ENCODE measurements at places on chromosomes 2 and 18.
A peak's percentile ranks its signal among the peaks of the same experiment; 100 is the strongest.

DNA sequence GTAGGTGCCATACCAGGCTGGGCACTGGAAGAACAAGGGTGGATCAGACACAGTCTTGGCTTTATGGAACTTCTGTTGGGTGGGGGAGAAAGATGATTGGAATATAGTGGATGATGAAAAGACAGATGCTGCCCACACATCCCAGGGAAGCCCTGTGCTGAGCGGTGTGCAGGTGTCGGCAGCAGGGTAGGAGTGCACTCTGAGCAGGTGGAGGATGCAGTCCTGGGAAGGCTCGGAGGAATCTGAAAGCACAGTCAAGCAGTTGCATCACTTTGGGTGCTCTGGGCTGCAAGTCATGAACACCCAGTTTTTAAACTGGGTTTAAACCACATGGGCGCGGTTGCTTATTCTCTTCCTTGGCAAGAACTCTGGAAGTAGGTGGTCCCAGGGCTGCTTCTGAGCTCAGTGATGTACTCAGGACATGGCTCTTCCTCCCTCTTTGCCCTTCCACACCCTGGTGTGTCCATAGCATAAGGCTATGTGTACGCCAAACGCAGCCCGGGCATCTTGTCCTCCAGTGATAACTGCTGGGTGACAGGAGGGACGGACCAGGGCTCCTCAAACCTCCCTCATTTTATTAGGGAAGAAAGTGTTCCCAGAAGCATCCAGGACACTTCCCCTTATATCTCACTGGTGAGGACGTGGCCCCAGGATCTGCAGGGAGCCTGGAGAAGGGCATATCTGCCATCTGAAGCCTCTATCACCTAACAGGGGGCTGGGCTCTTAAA is 84.0 kb downstream of the SH3RF3 start:
- DNase-seq, result no peak

GRCh38 chr2:201759567-201759966 is 21.2 kb downstream of the ALS2 start:
- peak; percentile 29 for DNase-seq

GRCh38 chr18:34723143-34723542 is 13.0 kb downstream of the DTNA start:
- DNase-seq, result no peak

DNA sequence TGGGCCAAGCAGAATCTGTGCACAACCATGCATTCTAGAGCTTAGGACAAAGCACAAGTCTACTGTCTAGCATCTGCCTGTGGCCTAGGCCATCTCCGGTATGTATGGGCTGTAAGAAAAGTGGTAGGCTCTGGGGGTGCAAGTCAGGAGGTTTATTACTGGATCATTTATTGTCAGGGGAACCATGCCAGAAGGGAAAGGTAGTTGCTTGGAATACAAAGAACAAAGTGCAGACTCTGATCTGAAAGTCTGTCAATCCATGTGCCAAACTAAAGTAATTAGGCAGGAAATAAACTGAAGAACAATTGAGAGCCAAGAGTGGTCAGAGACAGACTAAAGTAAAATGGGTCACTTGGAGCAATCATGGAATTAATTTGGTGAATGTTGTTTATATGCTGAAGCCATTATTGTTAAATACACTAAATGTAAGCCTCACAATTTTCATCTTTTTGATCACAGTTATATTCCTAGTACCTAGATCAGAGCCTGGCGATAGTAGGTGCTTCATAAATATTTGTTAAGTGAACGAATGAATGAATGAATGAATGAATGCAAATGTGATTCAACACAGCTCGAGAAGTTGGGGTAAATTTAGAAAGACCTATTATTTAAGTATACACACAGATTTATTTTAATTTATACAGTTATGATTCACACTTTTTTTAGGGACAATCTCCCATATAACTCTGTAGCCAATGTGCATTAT is 260.7 kb upstream of the STON1 start:
- DNase-seq, result no peak

DNA sequence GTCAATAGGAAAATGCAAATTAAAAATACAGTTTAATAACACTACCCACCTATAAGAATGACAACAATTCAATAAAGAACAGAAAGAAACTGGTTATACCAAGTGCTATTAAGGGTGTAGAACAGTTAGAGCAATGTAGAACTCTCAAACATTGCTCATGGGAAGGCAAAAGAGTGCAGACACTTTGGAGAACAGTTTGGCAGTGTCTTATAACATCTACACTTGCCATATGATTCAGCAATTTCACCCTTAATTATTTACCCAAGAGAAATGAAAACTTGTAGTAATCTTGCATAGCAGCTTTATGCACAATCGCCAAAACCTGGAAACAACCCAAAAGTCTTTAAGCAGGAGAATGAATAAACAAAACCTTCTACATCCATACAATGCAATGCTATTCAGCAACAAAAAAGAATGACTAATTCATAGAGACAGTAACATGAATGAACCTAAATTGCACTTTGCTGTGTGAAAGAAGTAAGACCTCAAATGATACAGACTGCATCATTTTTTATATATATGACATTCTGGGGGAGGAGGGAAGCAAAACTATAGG is 455.2 kb downstream of the THSD7B start:
- DNase-seq, result peak; percentile 79

DNA sequence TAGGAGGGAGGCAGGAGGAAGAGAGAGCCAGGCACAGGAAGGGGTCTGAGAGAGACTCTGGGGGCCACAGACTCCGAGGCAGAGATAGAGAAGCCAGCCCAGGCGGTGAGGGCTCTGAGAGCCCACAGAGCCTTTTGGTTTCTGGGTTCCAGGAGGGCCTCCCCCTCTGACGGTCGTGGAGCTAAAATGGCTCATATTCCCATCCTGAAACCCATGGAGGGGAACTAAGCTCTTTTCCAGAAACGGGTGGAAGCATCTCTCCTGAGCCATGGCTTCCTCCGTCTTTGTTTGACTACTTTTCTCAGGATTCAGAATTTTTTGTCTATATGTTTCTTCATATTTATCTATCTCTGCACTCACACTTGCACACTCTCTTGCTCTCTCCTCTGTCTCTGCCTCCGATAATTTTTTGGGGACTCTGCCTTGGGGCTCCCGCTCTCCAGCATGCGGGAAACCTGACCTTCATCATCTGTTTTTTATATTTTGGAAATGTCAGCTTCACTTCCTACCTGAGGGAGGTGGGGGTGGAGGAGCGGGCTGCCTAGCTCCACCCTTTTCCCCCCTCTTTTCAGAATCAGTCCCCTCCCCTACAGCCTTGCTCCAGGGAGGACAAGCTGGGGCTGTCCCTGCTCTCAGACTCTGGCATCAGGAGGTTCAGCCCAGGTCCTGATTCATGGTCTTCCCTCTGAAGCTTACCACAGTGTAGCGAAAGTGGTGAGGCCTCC is 5.0 kb upstream of the PKDCC start:
- no peak for DNase-seq

- DNase-seq, result no peak
These were observed 272.9 kb downstream of the TGIF1 start for GRCh38 chr18:3722649-3723433.

- peak; percentile 53 for DNase-seq
These were observed 50.1 kb downstream of the UBR3 start for GRCh38 chr2:169877398-169877797.

DNA sequence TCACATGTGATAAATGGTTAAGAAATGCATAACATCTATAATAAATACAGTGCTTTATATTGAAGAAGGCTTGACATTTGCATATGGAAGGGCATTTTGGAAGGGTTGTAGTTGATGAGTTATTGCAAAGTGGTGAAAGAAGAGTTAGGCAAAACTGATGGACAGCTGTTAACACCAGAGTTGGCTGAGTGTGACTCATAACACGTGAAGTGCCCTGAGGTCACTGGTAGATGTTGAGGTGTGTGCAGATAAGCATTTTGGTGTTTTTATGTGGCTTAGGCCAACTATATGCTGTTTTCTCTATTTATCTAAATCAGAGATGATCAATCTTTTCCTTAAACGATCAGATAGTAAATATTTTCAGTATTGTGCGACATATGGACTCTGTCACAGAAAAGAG is 154.3 kb upstream of the KCNH7 start:
- no peak for DNase-seq

GRCh38 chr2:234753701-234754100 is 198.1 kb upstream of the SH3BP4 start:
- peak; percentile 17 for DNase-seq

DNA sequence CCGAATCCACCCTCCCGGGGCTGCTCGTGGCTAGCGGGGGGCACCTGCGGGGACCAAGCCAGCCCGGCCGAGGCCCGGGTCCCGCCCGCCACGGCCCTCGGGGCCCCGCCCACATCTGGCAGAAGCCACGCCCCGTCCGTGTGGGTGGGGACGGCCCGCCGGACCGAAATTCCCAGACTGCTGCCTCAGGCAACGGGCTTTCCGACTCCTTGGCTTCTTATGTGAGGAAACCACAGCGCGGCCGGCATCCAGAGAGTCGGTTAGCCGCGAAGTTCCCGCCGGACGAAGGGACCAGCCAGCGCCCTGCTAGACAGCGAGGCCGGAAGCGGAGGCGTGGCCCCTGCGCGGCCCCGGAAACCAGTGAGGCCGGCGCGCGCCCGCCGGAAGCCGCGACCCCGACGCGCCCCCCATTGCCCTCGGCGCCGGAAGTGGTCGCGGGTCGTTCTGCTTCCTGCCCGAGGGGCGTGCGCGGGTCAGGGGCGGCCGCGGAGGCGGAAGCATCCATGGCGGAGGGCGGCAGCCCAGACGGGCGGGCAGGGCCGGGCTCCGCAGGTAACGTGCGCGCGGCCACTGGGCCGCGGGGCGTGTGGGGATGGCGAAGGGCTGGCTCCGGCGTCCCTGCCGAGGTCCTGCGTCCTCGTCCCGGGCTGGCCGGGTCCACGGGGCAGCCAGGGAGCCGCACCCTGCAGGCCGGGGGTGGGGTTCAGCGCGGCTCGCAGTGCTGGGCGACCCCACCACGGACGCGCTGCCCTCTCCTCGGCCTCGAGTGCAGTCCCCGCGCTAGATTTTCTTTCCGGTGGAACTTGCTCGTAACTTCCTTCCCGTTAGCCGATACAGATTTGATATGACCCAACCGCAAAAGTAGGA is at the start of gene ASB1:
Gene ASB1, plus strand, starts transcription at position 360 of the 867 bp plus-strand sequence. Its CDS starts 144 bp downstream, at position 504.
- peak; percentile 90 for DNase-seq

DNA sequence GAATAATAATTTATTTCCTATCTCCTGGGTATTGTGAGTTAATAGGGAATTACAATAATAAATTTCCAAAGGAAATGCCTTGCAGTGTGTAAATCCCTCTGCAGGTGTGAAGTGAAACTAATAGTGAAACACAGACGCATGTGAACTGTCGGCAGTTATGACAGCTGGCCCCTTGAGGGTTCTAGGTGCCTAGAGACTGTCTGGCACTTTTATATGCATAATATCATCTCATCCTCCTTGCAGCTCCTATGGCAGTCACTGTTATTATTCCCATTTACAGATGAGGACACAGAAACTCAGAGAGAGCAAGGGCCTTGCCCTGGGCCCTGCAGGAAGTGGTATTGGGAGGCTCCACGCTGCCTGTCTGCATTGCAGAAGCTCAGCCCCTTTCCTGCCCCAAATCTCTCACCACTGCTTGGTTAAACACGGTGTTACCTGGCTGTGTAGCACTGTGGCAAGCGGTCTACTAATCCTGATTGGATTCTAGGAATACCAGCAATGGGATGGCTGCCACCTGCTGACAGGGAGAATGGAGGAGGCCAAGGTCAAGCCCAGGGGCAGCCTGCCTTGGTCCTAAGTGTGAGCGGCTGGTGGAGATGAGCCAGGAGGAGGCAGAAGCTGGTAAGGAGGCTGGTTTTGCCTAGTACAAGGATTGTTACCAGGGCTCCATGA is 32.8 kb upstream of the ACKR3 start:
- no peak for DNase-seq

GRCh38 chr18:5721924-5722323 is 173.4 kb downstream of the TMEM200C start:
- DNase-seq, result no peak

- DNase-seq, result no peak
These were observed 30.5 kb downstream of the ZNF516 start for GRCh38 chr18:76464281-76465259.

GRCh38 chr2:86003104-86003503 is 102.6 kb downstream of the POLR1A start:
- DNase-seq, result no peak

- no peak for DNase-seq
These were observed 8.4 kb upstream of the CD226 start for GRCh38 chr18:69956057-69956456.

DNA sequence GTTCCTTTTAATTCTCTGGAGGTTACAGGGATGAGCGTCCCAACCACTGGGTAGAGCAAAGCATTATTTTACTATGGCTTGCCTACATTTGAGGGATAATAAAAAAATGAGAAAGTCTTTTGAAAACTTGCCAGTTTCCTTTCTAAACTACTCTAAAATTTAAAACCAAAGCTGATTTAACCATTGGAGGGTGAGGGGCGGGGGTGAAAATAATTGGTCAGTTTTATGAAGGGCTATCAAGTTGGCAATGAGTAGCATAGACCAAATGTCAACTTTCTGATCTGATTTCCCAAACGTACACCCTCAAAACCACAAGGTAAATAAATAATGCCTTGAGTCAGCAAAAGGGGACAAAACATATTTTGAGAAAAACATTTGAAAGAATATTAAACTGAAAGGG is 85.7 kb upstream of the STK17B start:
- DNase-seq, result no peak

DNA sequence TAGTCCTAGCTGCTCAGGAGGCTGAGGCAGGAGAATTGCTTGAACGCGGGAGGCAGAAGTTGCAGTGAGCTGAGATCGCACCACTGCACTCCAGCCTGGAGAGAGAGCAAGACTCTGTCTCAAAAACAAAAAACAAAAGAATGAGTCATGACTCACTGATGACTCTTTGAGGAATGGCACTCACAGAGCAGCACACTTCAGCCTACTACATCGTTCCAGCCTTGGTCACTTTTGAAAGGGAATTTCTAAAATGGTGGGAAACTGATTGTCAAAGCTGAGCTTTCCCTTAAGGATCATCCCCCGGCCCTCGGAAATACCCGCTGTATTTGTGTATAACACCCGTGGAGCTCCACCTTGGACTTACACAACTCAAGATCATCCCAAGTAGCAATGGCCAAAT is 217.3 kb upstream of the HS6ST1 start:
- DNase-seq, result peak; percentile 63

All from adipocyte (in vitro differentiated cells).